ENCODE measurements at places on chromosomes 13 and 19. TPM values are rescaled to one million over a fixed set of nuclear protein-coding genes. Genes with fewer than 3 reads are reported as not detected.

The SCGB2B2 gene
- total RNA-seq = 0.49 TPM

- no peak for DNase-seq
Observed at GRCh38 chr13:73835138-73835721, 299.0 kb downstream of the KLF12 start.

GRCh38 chr19:35696835-35697234, 7.5 kb upstream of the ZBTB32 start:
- DNase-seq = no peak

DNA sequence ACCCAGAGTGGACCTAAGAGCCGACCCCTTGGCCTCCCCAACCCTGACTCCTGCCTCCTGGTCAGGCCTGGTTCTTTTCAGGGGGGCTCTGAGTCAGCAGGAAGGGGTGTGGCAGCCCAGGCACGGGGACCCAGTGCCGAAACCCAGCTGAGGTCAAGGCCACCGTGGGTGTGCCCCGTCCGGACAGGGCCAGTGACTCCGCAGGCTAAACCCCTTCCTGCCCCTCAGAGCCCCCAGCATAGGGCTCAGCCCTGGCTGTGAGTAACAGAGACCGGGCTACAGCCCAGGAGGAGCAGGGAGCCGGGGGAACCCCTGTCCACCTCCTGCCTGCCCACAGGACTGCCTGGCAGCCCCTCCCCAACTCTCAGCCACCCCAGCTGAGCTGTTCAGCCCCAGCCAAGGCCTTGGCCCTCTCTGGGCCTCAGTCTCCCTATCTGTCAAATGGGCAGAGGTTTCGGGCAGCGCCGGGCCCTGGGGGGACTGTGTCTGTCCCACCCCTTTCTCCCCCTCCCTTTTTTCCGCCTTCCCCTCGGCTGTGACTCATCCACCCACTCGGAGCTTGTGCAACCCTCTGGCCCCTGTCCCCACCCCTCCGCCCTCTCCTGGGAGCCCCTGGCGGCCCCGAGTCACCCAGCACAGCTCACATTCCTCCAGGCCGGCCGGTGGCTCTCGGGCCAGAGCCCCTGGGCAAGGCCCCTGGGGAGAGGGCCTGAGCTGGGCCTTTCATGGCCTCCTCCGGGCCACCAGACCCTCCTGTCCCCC, 8.6 kb downstream of the ZBTB7A start:
- DNase-seq = peak; percentile 97

DNA sequence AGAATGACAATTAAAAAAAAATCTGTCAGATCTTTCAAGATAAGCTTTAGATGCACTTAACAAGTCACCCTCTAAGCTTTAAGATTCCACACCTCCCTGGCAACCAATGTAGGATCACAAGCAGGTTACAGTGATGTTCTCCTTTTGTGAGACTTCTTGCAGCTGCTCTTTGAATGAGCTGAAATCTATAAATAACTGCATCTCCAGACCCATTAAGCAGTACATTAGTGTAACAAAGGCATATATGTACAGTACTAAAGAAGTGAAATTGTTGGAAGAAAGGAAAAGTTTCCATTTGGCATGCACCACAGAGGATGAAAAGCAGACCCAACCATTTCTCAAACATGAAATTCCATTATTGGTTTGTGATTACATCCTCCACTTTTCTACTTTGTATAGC, 364.7 kb downstream of the ENOX1 start:
- DNase-seq = no peak

GRCh38 chr13:46896341-46897137, at the start of gene HTR2A:
HTR2A (minus strand) TSS chr13:46897053; CDS start chr13:46895906, 1,147 bp downstream.
- DNase-seq = peak; percentile 66

DNA sequence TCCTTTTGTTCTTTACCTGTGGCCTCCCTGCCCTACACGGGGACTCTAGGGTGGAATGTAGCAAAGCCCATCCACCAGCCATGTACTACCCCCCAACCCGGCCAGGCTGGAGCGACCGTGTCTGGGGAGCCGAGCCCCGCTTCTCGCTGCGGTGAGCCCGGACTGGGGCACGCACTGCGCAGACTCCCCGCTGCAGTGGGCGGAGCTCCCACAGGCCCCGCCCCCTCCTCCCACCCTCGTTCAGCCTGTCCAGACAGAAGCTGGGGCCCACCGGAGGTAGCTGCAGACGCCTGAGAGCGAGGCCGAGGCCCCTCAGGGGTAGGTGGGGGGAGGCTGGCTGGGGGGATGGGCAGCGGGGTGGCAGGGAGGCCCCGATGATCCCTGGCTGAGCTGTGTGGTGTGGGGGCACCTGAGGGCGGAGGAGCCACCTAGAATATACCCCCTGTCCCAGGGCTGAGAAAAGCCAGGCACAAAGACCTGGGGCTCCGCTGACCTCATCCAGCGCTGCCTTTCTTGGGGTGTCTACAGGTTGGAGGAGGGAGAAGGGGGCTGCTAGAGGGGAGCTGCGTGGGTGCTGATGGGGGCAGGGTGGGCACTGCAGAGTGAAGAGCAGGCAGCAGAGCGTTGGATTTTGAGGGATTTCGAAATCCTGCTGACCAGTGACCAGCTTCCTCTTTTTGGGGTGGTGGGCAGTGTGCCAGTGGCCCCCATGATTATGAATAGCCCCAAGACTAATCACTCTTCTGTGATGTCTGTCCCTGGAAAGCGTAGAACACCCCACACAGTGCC, 17.3 kb downstream of the PLD3 start:
- peak; percentile 84 for DNase-seq

DNA sequence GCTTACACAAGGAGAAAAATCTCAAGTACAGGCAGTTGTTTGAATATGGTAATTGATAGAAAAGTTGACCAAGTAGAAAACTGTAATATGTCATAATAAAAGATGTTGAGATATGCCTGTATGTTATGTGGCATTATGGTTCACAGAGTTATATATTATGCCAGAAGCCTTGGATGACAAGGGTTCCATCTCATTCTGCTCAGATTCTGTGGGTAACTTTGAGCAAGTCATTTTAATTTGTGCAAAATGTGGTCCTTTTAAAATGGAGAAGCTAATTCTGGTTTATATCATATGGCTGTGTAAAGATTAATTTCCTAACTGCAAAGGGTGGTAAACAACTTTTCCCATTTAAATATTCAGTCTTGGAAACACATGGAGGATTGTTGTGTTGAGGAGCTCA, 180.9 kb downstream of the GPC6 start:
- DNase-seq = no peak

- DNase-seq = no peak
Observed at GRCh38 chr19:23283925-23284324, 33.7 kb upstream of the ZNF724 start.

- no peak for DNase-seq
Observed at GRCh38 chr13:65679240-65679639, 1550.9 kb downstream of the PCDH9 start.

DNA sequence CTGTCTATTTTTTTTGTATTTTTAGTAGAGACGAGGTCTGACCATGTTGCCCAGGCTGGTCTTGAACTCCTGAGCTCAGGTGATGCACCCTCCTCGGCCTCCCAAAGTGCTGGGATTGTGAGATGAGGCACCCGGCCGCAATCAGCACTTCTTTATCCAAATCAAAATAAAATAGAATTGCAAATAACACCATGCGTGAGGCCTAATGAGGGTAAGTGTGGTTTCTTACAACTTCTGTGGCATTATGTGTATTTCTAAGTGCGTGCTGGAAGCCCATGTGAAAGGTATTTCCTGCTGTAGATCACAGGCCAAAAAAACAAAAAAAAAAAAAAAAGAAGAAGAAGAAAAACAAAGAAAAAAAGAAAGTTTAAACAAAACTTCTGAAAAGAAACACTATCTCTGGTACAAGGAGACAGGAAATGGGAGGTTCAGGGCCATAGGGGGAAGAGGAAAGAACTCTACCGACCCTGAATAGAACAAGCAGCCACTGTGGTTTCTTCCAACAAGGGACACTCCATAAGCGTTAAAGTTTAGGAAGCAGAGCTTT, 3.0 kb upstream of the GRAMD1A start:
- DNase-seq = no peak

GRCh38 chr19:47032171-47032811, 12.7 kb downstream of the NPAS1 start:
- DNase-seq = no peak

DNA sequence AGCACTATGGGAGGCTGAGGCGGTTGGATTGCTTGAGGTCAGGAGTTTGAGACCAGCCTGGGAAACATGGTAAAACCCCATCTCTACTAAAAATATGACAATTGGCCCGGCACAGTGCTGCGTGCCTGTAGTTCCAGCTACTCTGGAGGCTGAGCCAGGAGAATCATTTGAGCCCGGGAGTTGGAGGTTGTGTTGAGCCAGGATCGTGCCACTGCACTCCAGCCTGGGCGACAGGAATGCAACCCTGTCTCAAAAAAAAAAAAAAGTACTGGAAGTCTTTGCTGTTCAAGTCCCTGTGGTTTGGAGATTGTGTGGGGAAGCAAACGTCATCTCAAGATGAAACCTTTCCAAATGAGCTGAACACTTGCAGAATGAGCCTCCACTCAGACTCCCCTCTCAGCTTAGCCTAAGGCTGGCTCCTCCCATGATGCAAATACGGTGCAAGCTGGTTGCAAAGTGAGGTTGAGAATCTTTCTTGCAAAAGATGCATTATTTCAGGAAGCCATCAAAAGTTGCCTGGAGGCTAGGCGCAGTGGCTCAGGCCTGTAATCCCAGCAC, 46.2 kb downstream of the MYO9B start:
- no peak for DNase-seq

GRCh38 chr13:77285098-77285497, 41.8 kb downstream of the MYCBP2 start:
- DNase-seq = no peak

GRCh38 chr19:34838753-34839431, 65.9 kb upstream of the ZNF599 start:
- DNase-seq = no peak

The CEACAM8 gene
- total RNA-seq = not detected

The MUC16 gene
- total RNA-seq = under 0.01 TPM

The STAP2 gene
- 0.99 TPM for total RNA-seq

The CFAP97D2 gene
- not detected for total RNA-seq

The ANKRD24 gene
- 0.83 TPM for total RNA-seq

- no peak for DNase-seq
Observed at GRCh38 chr19:45164577-45165335, 4.0 kb upstream of the NKPD1 start.

DNA sequence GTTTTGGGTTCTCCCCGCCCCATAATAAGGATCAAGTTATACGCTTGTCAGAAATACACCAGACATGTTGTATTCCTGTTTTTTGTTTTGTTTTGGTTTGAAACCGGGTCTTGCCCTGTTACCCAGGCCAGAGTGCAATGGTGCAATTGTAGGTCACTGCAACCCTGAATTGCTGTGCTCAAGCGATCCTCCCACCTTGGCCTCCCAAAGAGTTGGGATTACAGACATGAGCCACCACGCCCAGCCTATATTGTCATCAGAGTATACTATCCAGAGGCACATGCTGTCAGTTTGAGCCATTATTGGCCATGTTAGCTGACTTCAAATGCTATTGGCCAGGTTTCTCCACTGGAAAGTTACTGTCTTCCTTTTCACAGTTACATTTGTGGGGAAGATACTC, 9.8 kb downstream of the SAFB start:
- DNase-seq = no peak

GRCh38 chr13:33934951-33935371, 117.0 kb downstream of the RFC3 start:
- no peak for DNase-seq

The GIPR gene
- not detected for total RNA-seq

DNA sequence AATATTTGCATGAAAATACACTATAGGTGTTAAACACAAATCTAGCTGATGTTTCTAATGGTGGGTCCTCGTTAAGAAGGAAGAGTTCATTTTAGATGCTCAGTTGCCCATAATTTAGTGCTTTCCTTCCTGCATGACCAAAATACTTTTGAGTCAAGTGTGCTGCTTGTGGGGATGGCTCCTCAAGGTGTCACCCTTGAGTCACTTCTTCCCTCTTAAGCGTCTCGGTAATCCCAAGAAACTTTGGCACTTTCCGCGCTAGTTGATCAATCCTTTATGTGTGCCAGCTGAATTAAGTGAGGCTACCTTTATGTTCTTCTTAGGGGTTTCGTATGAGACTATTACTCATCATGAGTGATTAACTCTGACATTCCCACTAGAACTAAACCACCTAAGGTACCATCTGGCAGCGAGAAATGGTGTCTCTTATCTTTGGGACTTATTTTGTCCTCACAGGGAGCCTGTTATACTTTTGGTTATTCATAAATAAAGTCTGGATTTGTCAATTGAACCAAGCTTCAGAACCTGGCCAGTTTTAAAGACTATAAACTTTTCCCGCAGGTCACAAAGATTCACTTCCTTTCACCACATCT, 106.8 kb downstream of the NHLRC3 start:
- DNase-seq = peak; percentile 77

All from sigmoid colon (tissue), 7 donors.